ENCODE measurements at places on chromosomes 12 and 14. TPM values are rescaled to one million over a fixed set of nuclear protein-coding genes. Genes with fewer than 3 reads are reported as not detected.

- no peak for DNase-seq
These were observed 4.5 kb upstream of the RPGRIP1 start for GRCh38 chr14:21275261-21275858.

Gene NEUROD4
- not detected for polyA plus RNA-seq

DNA sequence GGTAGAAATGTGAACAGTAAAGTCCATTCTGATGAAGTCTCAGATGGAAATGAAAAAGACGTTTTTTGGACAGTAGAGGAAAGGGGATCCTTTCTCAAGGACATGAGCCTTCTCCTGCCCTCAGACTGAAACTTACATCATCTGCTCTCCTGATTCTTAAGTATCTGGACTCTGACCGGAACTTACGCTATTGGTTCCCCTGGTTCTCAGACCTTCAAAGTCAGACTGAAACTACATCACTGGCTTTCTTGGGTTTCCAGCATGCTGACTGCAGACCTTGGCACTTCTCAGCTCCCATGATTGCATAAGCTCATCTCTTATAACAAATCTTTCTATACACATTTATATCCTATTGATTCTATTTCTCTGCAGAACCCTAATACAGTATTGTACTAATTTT, 291.0 kb downstream of the SNAPC1 start:
- no peak for DNase-seq

GRCh38 chr14:50745401-50746058, 77.4 kb upstream of the SAV1 start:
- DNase-seq: no peak

- no peak for DNase-seq
These were observed 155.1 kb upstream of the PRICKLE1 start for GRCh38 chr12:42744539-42745182.

DNA sequence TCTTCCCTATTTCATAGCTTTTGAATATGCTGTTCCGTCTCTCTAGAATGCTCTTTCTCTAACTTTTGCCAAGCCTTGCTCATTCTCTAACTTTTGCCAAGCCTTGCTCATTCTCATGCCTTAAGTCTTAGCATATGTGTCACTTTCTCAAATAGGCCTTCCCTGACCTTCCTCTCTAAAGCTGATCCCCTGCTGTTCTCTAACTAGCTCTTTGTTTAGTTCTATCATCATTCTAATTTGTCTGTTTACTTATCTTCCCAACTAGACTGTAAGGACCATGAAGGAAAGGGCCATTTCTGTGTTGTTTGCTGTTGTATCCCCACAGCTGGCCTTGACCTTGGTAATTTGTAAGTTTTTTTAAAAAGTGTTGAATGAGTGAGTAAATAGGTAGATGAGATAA, 71.1 kb downstream of the ZNF641 start:
- no peak for DNase-seq

- no peak for DNase-seq
These were observed 8.5 kb upstream of the RFLNA start for GRCh38 chr12:124286414-124286813.

All from heart right ventricle (tissue), 16 donors.